NCI-H446 (cell line): ENCODE measurements at places on chromosomes 4 and X.
A peak's percentile ranks its signal among the peaks of the same experiment; 100 is the strongest.

DNA sequence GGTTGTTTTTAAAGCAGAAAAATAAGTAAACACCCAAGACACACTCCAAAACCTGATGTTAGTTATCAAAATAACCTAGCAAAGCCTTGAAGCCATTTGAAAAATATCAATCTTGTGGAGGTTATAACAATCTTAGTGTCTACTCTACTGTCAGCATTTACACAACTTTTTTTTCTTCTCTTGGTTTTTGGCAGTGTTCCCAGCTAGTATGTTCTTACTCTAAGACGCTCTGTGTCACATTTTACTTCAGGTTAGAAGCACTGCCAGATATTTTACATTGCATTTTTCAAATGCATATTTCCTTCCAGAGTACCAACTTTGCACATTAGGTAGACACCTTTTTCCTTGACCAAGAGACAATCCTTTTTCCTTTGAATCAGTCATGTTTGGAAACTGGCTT is 114.0 kb upstream of the INPP4B start:
- no peak for DNase-seq

- no peak for DNase-seq
Measured at GRCh38 chr4:663438-664428, 10.3 kb downstream of the ATP5ME start.

DNA sequence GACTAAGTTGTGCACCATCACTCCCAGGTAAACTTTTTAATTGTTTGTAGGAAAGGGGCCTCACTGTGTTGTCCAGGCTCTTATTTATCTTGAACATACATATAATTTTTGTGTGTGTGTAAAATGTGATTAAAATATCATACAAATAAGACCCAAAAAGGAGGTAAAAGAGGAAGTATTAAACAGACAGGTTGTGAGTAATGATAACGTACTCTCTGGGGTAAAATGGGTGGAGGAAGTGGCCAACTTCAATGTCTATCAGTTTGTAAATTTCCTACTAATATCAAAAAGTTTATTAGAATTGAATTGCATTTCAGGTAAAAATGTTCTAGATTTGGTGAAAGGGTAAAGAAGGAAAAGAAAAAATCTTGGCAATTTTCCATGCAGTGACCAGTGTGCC is 48.8 kb downstream of the SULT1E1 start:
- no peak for DNase-seq

GRCh38 chr4:52576961-52577623 is 82.0 kb downstream of the USP46 start:
- DNase-seq: no peak

DNA sequence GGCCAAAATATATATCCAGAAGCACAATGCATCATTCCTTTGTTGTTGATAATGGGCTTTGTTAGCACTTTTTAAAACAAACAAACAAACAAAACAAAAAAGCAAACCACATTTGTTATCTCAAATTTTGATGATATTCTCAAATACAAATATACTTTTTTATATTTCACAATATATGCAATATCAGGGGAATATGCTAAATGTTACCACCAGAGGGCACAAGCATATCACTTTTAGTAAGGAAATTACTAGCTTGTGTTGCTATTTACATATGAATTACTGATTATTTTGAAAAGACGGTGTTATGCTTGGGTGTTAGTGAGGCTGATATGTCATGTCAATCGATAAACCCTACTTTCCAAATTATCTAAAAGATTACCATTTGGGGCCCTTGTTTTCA is 29.1 kb downstream of the RIPPLY1 start:
- DNase-seq: peak; percentile 16

DNA sequence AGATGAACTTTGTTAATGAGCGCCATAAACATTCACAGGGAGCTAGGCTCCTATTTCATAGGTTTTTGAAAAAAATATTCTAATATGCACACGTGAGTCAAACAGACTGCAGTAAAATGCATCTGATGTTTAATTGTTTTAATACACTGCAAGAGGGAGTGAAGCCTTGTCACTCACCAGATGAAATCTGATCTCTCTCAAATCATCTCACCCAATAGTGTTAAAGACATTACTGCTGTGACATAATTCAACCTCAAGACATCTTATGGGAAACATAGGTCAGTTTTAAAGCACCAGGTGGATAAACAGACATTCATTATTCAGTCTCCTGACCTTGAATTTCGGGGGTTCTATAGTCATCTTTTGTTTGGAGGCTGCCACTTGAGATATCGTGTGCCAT is 148.3 kb downstream of the MAML3 start:
- no peak for DNase-seq

- DNase-seq: no peak
Measured at GRCh38 chr4:41324861-41325260, 68.1 kb downstream of the UCHL1 start.

DNA sequence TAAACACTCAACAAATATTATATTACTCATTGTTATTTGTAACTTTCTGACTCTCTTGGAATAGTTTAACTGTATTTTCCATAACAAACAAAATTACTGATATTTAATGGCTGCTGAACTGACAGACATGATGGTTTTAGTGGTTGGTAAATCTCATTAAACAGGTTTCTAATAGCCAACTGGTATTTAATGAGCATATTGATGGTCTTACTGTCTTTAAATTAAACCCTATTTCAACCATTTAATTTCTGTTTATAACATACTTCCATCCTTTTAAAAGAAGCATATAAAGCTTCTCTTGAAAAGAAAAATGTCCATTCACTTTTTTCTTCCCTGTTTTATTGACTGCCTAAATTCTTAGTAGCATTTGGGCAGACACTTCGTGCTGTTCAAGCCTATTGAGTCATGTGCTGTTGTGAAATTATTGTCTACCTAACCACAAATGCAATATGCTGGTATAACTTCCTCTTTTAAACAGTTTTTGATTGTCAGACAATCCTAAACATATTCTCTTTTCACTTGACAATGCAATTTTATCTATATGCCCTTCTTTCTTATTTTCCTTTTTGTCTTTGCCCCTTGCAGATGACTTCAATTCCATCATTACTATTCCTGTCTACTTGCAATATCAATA is 163.9 kb upstream of the SLC7A11 start:
- no peak for DNase-seq

DNA sequence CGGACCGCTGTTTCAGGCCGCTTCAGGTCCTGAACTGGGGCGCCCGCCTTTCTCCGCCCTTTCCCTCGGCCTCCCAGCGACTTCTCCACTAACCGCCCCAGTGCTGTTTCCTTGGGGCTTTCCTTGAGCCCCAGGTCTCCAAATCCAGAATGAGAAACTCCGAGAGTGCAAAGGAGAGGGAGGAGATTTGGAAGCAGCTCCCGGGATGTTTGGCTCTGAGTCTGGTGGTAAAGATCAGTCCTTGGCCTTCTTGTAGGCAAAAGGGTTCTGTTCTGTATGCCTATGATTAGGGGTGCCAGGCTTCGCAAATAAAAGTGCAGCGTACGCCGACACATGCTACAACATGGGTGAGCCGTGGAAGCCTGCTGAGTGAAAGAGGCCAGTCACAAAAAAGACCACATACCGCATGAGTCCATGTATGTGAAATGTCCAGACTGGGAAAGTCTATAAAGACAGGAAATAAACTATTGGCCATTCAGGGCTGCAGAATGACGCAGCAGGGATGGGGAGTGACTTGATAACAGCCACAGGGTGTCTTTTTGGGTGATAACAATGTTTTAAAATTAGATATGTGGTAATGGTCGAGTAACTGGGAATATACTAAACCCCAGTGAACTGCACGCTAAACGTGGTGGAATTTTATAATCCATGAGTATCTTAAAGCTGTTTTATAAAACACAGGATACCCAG is 99.8 kb downstream of the TRAPPC11 start:
- no peak for DNase-seq

GRCh38 chrX:2594491-2594890 is 93.7 kb upstream of the DHRSX start:
- DNase-seq: no peak

- no peak for DNase-seq
Measured at GRCh38 chr4:123114915-123115756, 192.7 kb upstream of the NUDT6 start.

DNA sequence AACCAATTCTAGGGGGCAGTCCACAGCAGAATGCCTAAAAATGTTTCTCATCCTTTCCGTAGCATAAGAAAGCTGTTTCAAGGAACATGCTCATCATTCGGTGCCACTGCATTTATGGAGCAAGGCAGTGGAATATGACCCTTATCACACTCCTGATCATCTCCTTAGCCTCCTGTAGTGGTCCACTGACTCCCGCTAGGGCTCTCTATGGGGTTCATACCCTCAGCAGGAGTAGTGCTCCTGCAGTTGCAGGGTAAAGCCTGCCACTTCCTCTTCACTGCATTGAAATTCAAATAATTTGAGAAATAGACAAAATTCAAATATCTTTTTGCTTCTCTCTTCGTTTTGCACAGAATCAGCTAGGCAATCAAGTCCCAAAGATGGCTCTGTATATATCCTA is 107.0 kb downstream of the NDST3 start:
- no peak for DNase-seq

GRCh38 chr4:108681321-108681809 is 31.0 kb downstream of the OSTC start:
- no peak for DNase-seq

DNA sequence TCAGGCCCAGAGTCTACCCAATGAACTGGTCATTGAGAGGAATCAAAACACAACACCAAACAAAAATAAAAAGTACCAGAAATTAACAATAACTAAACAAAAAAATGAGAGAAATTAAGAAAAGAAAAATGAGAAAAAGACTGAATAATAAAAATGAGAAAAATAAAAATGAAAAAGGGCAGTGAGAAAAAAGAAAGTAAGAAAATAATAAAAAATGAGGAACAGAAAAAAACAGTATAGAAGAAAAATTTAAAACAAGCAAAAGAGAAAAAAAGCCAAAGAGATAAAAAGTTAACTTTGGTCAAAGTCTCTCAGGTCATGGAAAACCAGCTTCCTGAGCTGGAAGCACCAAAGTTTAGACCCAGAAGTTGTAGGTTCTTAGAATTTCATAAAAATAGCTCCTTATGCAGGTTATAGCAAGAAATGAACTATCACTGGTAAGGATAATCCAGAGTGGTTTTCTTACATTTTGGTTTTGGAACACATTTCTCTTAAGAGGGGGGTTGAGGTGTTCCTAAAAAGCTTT is 51.0 kb upstream of the WDR17 start:
- DNase-seq: no peak

DNA sequence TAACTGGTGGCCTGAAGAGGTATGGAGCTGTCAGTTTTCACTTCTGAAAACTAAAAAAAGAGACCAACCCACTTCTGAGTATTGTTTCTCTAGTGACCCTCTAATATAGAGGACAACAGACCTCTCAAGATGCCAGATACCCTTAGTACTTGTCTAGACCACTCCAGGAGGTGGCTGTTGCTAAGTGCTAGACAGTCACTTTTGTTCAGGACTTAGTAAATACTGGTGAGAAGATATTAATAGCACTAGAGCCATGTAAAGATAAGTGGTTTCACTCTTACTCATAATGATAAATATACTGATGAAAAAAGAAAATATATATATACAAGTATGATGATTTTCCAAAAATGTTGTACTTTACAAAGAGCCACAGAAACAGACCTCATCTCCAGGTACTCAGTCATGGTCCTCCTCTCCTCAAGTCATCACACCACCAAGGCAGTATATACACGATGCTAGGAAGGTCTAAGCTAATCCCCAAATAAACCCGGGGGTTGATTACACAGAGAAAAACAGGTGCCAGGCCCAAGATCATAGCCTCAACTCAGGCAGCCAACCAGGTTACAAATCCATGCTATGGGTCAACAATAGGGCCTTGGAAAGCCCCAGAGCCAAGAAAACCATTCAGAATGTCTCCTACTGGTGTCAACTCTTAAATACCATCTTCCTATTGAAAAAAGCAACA is 66.9 kb downstream of the ARHGEF9 start:
- no peak for DNase-seq

- DNase-seq: no peak
Measured at GRCh38 chrX:8868906-8869305, 67.7 kb upstream of the FAM9A start.

- no peak for DNase-seq
Measured at GRCh38 chr4:77903186-77903585, 40.6 kb downstream of the MRPL1 start.

- DNase-seq: no peak
Measured at GRCh38 chrX:133590703-133591505, 175.6 kb upstream of the GPC4 start.

GRCh38 chr4:27514711-27515110 is 654.1 kb downstream of the STIM2 start:
- no peak for DNase-seq

DNA sequence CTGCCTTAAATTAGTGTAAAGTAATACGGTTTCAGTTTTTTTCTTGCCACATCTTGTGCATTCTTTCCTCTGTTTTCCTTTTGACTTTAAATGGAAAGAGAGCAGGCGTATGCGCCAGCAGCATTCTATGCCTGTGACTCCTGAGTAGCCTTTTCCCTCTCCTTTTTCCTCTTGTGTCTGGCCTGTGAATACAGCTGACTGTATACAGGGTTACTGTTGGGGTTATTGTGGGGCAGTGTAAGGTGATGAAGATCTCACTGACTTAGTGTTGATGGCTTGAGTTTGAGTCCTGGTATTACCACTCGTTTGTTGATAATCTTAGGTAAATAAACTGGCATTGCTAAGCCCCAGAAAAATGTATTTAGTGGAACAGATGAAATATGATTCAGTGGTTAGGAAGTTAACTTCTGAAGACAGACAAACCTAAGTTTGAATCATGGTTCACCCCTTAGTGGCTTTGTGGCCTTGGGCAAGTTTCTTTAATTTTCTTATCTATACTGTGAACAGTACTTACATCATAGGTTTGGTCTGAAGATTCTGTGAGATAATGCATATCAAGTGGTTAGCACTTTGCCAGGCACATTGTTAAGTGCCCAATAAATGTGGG is 105.1 kb downstream of the FNIP2 start:
- DNase-seq: no peak

GRCh38 chrX:17007134-17007768 is 60.8 kb downstream of the REPS2 start:
- DNase-seq: no peak

DNA sequence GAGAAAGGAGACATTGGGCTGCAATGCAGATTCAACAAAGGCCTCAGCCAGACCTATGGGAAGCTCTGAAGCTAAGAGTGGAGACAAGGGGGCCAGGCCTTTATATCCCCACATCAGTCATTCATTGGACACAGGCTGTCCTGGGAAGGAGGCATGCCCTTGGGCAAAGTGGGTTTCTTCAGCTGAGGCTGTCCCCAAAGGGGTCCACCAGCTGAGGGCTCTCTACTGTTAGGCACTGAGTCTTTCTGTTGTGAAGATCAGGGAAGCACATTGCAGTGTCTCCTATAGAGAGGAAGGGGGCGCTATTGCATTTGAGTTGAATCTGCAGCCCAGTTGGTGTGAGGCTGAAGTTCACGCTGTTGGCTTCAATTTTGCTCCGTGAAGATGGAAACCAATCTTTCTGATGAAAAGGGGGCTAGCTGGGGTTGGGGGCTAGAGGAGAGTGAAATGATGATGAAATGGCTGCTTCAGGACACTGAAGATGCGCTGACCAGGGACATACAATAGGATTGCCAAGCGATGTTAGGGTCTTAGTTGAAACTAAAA is 48.0 kb downstream of the SLC25A5 start:
- DNase-seq: peak; percentile 64

DNA sequence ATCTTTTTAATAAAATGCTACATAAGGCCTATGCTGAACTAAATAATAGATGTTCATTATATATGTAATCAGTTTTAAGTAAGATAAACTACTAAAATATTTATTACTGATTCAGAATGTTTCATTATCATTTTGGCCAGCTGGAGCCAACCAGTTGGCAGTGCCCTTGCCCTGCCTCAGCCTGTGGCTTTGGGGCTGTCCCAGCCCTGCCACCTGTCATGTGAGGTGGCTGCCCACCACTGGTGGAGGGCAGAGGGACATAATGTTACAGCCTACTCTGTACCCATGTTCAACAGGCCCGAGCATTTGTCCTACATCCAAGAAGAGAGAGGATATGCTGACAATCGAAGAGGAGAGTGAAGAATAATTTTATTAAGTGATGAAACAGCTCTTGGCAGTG is 422.2 kb downstream of the SPIN4 start:
- no peak for DNase-seq
